ENCODE measurements at places on chromosomes 3 and 15.

- no peak for DNase-seq
Measured at GRCh38 chr3:136730595-136731273, 21.4 kb downstream of the STAG1 start.

GRCh38 chr15:67303490-67304363, 49.1 kb downstream of the IQCH start:
- no peak for DNase-seq

- DNase-seq = no peak
Measured at GRCh38 chr15:59972241-59972640, 31.9 kb upstream of the FOXB1 start.

- DNase-seq = no peak
Measured at GRCh38 chr3:53252096-53252946, 3.5 kb downstream of the TKT start.

GRCh38 chr3:139099968-139100817, 55.5 kb upstream of the PRR23C start:
- no peak for DNase-seq

GRCh38 chr3:141305436-141305835, 62.9 kb upstream of the ZBTB38 start:
- no peak for DNase-seq

Data from stimulated activated CD4-positive, alpha-beta T cell treated with anti-CD3 and anti-CD28 coated beads, TNF-alpha, amount 100 ng/mL, for 1 hour (primary cell).